T-helper 1 cell (primary cell): ENCODE measurements at places on chromosomes 11 and 22.

DNA sequence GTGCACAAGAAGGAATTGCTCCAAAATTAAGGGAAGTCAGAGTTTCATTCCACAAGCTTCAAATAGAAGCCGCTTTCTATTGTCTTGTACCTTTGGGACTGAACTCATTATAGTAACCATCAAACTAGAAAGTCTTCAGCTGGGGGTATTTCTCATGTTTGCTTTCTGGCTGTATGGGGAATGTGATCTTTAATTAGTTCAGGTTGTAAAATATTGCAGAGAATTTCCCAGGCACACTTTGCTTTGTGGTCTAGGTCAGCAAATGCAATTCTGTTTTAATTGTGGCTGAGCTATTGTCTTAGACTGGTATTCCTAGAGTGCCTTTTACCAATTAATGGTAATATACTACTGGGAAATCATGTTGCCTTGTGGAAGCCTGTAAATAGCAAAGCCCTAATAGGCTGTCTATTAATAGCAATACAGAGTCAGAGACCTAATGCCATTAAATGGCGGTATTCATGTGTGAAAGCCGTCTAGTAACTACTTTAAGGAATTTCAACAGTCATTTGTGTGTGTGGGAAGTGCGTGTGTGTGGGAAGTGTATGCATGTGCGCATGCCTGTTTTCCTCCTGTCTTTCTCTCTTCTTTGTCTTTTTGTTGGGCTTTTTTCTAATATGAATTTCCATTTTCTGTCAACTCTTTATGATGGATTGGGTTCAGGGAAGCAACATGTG is 276.6 kb downstream of the FAT3 start:
- no peak for DNase-seq

DNA sequence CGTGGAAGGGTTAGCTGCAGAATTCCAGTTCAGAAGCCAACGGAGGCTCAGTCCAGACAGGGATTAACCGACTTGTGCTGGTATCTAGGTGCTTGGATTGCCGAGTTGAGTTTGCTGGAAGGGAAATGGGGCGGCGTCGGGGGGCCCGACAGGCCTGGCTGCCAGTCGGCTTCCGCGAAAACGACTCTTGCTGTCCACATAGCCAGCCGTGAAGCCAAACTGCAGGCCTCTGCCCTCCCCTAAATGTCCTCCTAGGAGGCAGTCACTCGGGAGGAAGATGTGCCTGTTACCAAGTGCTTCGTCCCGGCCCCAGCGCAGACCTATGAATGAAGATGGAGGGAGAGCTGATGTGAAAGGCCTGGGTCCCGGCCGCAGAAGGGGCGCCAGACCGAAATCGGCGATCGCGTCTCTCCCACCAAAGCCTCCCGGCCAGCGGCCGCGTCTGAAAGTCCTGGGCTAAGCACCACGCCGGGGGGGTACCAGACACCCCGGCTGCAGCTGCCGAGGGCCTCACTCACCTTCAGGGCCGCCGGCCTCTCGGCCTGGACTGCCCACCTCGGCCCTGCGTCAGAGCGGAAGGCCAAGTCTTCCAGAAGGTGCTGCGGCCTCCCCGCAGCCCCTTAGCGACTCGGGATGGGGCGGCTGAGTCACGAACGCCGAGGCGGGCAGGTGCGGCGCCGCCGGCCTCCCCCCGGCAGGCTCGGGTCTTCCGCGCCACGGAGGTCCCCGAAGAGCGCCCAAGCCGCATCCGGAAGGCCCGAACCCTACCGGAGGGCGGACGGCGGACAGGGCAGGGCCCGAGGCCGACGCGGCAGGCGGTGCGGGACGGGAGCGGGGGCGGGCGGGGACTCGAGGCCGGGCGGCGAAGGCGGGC is 7.5 kb downstream of the DPAGT1 start:
- peak; percentile 32 for DNase-seq

DNA sequence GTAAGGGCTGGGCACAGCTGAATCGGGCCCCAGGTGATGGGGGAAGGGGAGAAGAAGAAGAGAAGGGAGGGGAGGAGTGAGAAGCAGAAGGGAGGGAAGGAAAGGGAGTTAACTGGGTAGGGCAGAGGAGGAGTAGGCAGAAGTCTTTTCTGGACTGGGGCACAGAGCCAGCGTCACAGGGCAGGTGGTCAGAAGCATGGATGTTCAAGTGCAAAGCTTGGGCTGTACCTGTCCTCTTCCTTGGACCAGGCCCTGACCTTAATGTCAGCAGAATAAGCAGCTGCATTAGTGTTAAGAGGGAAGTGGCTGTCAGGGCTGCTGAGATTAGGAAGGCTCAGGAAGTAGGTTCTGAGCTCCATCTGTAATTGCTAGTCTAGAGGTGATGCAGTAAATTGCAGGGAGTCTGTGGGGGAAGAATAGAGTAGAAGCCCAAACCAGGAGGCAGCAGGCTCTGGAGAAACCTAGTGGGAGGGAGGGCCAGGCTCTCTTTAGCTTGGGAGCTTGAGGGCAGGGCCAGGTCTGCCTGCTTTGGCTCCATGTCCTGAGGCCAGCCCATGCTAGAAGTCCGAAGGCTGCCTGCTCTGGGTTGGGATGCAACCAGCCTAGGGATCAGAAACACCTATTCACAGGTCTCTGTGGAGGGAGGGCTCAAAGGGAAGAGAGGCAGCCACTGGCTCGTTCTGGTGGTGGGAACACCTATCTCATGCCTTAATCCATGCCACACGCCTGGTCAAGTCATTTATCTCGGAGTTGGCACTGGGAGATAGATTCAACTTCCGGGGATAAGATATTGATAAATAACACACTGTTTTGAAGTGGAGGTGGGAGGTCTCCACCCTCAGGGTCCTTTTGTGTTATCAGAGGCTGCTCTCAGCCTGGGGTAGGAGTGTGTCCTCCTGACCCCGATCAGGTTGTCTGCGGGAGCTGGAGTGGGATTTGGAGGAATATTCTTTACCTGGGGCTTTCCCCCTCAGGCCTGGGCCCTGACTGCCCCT is 1.7 kb upstream of the UCP3 start:
- DNase-seq = no peak

DNA sequence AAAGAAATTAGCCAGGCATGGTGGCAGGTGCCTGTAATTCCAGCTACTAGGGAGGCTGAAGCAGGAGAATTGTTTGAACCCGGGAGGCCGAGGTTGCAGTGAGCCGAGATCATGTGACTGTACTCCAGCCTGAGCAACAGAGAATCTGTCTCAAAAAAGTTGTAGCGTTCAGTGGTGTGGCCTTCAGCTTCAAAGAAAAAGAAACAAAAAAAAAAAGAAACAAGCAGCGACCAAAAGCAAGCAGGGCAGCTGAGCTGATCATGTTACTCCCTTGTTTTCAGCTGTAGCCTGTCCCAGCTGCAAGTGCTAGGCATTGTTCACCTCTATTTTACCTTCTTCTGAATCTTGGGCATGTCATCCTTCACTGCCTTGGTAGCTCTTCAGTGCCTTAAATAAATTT is 37.0 kb downstream of the SFI1 start:
- no peak for DNase-seq

DNA sequence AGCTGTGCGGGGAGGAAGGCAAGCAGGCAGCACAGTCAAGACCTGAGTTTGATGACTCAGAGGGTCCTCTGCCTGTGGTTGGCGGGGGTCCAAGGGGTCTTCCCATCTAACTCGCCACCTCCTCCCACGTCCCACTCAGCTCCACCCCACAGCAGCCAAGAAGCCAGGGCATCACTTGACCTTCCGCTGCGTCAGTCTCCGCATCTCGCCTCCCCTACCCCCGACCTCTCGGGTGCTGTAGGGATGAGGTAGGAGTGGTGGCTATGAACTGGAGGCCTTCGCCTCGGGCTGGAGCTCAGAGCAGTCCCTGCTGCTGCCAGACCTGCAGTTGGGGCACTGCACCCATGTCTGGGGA is 90.6 kb downstream of the CDKN1C start:
- no peak for DNase-seq
